ENCODE measurements at places on chromosomes 6 and 20.

DNA sequence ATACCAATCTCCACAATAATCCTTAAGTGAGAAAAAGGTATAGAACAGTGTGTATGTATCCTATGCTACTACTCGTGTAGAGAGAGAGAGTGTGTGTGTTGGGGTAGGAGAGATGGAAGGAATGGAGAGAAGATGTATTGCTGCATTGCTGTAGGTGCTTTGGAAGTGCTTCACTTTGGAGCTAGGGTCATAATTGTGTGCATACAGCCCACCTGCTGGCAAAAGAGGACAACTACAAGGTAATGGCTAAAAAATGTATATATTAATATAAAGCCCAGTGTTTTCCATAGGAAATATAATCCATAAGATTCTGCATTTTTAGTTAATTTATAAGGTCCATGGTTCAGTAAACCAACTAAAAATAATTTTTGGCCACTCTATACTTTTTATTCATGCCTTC, 36.1 kb downstream of the SERAC1 start:
- DNase-seq = peak; percentile 73

DNA sequence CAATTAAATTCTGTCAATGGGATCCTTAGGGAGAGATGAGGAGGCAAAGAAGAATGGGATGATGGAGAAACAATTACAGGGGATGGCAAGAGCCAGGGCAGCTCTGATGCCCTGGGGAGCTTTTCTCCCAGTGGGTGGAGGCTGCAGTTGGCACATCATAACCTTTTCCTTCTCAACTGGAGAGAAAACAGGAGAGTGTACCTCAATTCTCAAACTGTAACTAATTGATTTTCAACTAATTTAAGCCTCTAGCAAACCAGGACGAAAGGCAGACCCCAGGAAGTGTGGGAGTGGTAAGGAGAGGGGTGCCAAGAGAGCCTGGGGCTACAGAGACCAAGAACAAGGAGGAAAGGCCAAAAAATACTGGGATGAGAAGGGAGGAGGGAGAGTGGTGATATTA, 5.7 kb downstream of the BMP5 start:
- peak; percentile 97 for DNase-seq

DNA sequence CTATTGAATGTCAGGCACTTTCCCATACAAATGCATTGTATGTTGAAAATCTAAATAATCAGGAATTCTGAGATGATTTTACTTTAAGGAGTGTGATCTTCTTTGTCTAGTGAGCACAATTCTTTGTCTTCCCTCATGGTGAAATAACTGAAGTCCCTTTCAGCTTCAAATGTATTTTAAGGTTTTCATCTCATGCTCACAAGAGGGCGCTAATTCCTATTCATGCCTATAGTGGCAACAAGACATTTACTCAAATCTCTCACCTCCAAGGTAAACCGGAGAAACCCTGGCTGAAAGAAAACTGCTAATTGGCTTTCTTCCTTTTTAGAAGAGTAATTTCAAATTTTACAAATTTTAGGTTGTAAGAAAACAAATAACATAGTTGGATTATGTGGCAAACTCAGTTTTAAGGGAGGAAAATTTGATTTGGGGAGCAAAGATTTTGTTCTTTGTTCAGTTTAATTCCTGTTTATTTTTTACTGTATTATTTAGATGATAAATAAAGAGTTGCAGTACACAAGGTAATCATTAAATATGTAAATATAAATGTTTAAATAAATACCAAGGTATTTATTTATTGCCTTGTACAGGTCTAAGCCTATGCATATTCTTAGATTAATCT, 69.1 kb downstream of the SLC35F1 start:
- DNase-seq = peak; percentile 8

DNA sequence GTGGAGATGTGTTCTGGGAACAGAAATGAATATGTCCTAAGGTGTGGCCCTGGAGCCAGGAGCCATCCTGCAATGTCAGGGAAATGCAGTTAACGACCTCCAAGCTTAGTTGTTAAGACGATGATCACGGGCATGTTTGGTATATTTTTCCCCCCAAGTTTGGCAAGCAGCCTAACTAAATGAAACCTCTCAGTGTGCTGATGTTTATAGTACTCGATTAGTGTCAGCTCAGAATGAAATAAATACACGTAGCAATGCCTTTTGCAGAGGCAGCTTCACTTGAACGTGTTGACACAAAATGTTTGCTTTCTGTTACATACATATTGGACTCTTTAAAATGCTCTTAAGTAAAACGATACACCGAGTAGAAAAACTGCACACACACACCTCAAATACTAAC, 76.2 kb upstream of the OLIG3 start:
- no peak for DNase-seq

DNA sequence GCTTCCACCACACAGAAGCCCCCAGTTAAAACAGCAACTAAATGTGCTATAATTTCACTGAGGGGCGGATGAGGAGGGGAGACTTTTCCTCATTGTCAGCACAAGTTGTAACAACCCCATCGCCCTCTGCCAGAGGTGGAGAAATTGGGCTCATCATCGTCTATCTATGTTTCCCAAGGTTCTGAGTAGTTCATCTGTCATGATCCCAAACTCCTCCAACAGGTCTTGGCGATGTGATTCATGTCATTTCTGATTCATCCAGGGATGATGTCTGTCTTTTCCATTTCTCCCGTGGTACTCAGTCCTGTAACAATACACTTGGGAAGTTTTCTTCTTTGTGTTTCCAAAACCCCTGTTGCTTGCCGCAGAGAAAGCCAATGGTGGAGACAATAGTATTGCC, 51.0 kb downstream of the TFAP2A start:
- DNase-seq = no peak

GRCh38 chr6:136901212-136901784, 20.8 kb upstream of the SLC35D3 start:
- DNase-seq = no peak

DNA sequence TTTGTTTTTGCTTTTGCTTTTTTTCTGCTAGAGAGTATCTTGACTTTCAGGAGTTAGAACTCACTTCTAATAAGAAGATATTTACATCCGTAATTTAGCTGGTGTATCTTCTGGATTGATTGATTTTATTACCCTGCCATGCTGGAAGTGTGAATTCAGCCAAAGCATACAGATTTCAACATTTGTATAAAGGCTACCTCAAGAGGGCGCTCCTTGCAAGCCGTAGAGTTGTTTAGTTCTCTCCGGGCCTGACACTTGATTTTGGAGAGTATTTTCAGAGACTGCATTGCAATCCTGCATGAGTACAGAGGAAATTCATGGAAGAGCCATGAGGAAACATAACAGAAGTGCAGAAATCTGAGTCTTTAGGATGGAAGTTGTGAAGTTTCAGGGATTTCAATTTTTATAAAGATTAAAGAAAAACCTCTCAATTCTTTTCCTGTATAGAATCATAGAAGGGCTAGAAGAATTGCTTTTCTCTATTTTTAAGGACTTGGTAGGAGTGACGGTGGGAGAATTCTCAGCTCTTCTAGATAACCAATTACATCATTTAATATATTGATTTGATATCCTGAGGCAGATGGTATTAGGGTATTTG, 66.7 kb upstream of the TIAM2 start:
- DNase-seq = peak; percentile 86

GRCh38 chr6:168870982-168871381, 382.7 kb downstream of the THBS2 start:
- DNase-seq = no peak

DNA sequence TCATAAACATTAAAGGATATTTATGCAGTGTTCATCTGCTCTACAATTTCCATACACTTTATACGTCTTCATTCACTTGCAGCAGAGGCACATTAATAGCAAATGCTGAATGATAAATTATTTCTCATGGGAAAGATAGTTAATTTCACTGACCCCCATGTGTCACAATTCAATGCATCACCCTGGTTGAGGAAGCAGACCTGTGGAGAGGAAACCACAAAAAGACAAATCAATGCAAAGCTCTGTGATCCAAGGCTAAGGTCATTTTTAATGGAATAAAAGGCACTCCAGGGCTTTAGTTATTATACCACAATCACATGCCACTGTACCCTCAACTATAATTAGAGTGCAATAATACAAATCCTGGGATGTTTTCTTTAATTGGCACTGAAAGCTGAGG, 40.3 kb upstream of the TENT5A start:
- DNase-seq = no peak

GRCh38 chr20:46156065-46156464, 38.0 kb downstream of the CD40 start:
- DNase-seq = no peak

DNA sequence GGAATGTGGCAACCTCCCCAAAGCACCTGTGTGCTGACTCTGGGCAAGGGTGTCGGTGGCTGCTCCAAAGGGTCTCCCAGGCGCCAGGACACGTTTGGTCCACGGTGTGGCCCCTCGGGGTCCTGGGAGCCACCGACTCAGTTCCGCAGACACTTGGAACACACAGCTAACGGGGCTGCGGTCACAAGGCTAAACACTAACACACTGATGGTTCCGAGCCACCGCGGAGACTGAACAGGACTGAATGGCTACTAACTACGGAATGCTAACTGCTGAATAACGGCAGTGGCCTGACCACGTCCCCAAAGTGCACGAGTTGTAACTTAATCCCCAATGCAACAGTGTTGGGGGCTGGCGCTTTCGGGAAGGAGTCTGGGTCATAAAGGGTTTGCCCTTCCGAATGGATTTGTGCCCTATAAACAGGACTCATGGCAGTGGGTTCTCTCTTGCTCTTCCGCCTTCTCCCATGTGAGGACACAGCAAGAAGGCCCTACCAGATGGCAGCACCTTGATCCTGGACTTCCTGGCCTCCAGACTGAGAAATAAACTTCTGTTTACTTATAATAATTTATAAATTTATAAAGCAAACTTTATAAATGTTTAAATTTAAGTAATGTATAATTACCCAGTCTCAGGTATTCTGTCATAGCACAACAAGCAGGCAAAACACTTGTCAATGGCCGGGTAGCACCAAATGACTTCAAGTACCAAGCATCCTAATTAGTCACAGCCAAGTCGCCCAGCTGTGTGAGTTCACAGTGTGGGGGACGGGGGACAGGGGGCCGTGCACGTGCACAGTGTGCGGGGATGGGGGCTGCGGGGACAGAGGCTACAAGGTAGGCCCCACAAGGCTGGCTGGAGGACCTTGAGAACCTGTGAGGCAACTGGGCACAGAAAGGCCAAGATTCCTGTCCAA, 2.3 kb upstream of the EEF1A2 start:
- peak; percentile 68 for DNase-seq

DNA sequence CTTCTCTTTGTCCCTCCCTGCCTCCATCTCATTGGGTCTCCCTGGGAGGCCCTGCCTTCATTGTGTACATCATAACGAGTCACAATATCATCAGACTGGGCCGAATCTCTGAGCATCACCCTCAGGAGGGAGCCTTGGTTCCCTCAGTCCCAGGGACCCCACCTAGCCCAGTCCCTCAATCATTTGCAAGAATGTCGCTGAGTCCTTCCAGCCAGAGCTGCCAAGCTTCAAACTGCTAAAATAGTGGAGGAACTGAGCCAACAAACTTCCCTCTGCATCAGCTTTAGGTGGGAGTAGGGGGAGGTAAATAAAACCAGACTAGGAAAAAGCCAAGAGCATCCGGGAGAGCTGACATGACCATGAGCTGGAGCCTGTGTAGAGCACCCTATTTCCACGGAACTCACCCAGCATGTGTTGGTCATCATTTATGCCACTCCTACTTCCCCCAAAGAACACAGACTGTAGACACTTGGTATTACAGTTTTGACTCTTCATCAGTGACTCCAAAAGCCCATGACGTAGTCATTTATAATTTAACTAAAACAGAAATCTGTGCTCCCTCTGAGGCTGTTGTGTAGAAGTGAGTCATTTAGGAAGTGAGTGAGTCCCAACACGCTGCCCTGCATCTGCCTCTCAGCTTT, 28.8 kb upstream of the IL17A start:
- DNase-seq = no peak

- no peak for DNase-seq
Observed at GRCh38 chr6:90065173-90065572, 170.9 kb downstream of the GJA10 start.

GRCh38 chr20:40535816-40536215, 153.2 kb downstream of the MAFB start:
- DNase-seq = no peak

GRCh38 chr20:31593221-31594001, 11.7 kb upstream of the ID1 start:
- DNase-seq = no peak

DNA sequence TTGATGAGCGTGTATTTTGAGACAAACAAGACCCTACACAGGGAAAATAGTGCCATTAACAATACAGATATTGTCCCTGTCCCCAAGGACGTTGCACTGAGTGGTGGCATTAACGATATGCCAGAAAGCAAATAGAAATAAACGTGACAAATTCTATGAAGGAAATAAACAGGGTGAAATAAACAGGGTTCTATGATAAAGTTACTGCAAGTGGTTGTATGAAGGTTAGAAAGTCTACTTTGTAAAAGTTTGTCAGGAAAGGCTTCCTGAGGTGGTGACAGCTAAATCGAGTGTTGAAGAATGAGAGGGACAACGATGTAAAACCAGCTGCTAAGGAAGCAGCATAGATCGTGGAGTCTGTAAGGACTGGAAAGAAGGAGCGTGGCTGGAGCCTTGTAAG, 380.2 kb downstream of the LAMA2 start:
- no peak for DNase-seq

DNA sequence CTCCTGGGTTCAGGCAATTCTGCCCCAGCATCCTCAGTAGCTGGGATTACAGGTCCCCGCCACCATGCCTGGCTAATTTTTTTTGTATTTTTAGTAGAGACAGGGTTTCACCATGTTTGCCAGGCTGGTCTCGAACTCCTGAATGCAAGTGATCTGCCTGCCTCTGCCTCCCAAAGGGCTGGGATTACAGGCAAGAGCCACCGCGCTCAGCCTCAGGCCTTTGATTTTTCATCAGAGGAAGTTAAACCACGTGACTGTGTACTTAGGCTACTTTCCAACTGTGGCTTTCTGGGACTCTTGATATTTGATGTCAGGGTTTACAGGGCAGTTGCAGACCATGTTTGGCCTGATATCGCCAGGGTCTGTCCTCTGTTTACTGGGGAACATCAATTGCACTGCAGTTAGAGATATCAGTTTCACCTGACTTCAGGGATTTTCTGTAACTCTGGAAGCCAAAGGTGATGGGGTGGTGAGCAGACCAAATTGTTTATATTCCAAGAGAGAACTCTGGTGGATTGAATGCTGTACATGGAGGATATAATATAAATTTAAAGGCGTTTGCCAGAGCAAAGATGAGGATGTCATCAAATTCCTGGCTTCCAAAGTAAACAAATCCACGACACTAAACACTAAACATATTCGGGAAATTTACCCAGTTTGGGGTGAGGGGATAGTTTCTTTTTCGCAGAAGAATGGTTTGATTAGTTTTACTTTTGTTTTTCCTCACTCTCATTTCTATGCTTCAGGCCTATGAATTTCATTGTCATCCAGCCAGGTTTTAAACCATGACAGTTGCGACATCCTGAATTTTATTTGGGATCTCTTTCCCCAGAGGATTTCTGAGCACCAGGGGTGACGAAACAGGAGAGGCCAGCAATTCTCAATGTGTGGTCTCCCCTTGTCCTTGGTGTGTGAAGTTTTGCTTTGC, 4.2 kb downstream of the PSMF1 start:
- peak; percentile 17 for DNase-seq

DNA sequence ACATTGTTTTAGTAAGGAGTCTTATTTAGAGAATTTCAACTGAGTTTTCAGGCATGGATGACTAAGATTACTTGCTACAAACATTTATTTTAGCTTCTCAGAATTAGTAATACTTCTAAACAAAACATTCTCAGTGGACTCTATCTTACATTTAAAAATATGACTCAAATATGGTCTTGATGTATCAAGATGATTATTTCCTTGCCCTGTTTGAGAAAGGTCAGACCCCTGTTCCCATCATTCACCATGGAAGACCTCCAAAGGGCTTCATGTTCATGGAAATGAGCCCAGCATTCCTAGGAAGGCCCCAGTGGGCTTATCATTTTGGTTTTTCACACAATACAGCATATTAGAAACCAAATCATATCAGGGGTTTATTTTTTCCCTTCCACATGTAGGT, 24.6 kb upstream of the TRPC4AP start:
- no peak for DNase-seq

Measured in SJCRH30 (cell line).